Pulmonary artery endothelial cell (primary cell): ENCODE measurements at places on chromosomes 16 and 17. TPM values are rescaled to one million over a fixed set of nuclear protein-coding genes. Genes with fewer than 3 reads are reported as not detected.

- no peak for DNase-seq
These were observed 7.5 kb downstream of the SNTB2 start for GRCh38 chr16:69194488-69194887.

GRCh38 chr17:78075545-78075944 is 53.0 kb downstream of the TMC6 start:
- DNase-seq, result no peak

DNA sequence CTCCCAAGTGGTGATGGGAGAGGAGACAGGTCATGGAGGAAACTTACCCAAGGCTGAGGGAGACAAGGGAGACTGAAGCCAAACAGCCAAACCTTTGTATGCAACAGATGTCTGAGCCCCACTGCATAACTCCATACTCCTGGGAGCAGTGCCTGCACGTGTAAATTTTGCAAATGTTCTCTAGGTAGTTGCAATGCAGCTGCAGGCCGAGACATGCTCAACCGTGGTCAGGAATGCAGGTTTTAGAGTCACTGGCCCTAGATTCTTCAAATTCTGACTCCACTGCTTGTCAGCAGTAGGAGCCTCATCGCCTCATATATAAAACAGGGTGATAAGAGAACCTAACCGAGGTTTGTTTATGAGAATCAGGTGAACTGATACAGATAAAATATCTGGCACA is 11.5 kb downstream of the DYNLRB2 start:
- no peak for DNase-seq

- no peak for DNase-seq
These were observed 3.7 kb upstream of the KREMEN2 start for GRCh38 chr16:2960183-2961010.

DNA sequence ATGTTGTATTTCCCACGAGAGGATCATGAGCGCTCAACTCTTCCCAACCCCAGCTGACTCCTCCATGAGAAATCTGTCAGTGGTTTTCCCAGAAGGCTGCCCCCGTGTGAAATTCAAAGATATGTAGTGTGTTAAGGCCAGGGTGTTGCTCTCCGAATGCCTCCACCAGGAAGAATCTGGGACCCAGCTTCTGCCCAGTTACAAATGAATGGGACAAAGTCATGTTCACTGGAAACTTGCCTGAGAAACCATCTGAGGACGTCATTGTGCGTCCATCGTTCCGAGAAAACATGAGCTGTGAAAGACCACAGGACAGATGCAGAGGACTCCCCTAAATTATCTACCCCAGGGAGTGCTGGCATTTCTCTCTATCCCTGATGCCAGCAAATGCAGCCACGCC is 86.0 kb downstream of the AIPL1 start:
- DNase-seq, result no peak

DNA sequence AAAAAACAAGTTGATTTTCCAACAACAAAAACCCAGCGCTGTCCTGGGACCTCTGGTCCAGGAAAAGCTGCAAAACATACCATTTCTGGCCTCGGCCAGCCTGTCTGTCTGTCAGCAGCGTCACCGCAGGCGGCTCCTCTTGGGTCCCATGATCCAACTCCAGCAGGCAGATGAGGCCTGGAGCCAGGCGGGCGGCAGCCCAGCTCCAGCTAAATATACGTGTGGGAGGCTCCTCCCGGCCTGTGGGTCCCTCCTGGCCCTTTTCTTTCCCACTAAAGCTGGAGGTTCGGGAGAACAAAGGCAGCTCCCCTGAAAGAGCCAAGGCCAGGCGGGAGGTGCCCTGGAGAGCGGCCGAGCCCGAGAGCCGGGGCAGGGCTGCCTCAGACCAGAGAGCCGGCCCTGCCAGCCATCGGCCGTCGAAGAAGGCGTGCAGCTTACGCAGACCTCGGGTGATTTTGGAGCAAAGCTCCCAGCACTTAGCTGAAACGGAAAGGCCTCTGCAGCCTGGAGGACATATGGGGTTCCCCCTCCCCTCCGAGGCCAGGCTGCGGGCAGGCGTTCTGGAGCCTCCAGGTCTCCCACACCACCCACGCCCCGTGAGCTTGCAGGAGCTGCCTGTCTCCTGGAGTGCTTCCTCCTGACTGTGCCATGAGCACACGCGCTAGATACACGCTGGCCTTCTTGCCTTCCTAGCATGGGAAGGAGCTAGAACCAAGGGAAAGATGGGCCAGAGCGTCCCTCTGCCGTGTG is 19.9 kb upstream of the JPH3 start:
- DNase-seq, result no peak

GRCh38 chr16:88500255-88500661 is 47.2 kb downstream of the ZFPM1 start:
- no peak for DNase-seq

DNA sequence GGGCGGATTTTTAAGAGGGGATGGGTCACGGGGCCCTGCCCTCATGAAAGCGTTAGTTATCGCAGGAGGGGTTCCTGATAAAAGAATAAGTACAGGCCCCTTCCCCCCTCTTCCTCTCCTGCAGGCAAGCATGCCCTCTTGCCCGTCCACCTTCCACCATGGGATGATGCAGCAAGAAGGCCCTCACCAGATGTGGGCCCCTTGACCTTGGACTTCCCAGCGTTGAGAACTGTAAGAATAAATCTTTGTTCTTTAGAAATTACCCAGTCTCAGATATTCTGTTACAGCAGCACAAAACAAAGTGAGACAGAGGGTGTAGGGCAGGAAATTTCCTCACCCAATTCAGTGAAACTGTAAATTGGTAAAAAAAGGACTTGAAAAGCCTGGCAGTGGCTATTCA is 27.8 kb upstream of the LCMT1 start:
- no peak for DNase-seq

DNA sequence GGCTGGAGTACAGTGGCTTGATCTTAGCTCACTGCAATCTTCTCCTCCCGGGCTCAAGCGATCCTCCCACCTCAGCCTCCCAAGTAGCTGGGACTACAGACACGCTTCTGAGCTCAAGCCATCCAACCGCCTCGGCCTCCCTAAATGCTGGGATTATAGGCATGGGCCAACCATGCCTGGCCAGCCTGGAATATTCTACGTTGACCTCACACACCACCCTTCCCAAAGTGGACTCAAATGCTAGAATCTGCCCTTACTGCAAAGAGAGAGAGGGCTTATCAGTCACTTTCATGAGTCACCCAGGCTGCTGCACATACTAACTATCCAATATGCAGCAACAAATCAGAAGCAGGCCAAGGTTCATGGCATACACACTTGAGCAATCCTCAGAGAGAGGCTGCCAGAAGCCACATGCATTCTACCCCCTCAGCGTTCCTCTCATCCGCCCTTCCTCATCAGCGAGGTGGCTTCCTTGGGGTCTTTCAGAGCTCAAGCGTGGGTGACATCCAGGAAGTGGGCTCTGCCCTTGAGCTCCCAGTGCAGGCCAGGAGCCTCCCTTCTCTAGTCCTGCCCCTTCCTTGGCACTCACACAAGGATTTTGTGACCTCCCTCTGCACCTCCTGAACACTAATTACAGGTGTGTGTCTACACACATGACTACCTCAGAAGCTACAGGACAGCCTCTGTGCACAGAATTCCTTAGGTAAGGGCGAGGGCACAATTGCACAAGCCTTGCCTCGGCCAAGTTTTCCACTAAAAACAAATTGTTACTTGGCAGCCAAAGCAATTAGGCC is 24.8 kb upstream of the SIAH1 start:
- DNase-seq, result no peak

Gene PRSS21
- total RNA-seq, result 0.73 TPM in 1 of 2 replicates, not detected in the other

Gene TADA2A
- total RNA-seq, result 15.8 and 22.8 TPM in 2 replicates
